ENCODE measurements at places on chromosomes 2 and 18. TPM values are rescaled to one million over a fixed set of nuclear protein-coding genes. Genes with fewer than 3 reads are reported as not detected.

Gene ATP6V1C2
- not detected for total RNA-seq

Gene MC5R
- not detected for total RNA-seq

Gene ODC1
- total RNA-seq, result 54.9 TPM

Gene LHCGR
- not detected for total RNA-seq

Gene NT5C1B
- total RNA-seq, result not detected

Gene TFCP2L1
- 0.28 TPM for total RNA-seq

Gene PLEKHM3
- 4.9 TPM for total RNA-seq

- DNase-seq, result peak; percentile 62
Measured at GRCh38 chr2:172196768-172197431, 94.2 kb upstream of the DLX2 start.

DNA sequence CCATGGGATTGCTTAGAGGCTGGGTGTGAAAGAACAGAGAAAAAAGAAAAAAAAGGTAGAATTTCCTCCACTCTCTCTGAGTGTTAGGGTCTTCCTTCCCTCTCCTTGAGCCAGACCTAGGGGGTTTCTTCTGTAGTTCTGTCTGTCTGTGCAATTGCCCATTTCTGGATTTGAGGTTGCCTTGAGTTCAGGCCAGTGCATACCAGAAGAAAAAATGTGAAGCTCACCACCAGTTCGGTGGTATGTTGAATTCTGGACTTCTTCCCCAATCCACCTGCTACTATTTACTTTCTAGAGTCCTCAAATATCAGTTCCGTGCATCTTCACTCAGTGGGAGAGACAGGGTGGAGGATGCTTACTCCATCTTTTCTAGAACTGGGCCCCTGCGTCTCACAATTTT, 15.3 kb upstream of the SELENOI start:
- DNase-seq, result no peak

DNA sequence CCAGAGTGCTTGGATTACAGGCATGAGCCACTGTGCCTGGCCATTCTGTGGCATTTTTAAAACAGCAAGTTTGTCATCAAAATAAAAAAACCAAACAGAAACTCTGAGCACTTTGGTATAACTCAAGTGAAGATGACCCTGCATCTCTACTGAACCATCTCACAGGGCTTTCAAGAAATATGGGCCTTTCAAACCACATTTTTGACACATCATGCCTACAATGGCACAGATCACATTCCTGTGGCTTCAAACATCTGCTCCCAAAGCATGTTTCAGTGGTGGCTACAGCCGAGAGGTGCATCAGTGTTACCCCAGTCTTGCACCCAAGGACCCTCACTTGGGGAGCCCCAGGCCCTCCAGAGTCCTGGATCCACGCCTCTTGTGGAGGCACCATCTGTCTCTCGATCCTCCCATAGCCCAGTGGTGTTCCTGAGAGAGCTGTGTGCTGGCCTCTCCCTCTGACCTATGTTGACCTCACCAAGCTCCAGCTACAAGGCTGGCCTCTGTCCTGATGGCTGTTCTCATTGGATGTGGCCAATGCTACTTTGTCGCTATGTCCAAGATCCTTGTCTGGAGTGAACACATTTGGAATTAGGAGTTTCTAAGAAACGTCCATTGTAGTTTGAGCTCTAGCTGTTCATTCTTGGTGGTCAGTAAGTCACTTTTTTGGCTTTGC, 55.2 kb upstream of the RALBP1 start:
- DNase-seq, result no peak

- no peak for DNase-seq
Measured at GRCh38 chr2:142857256-142858164, 20.0 kb upstream of the KYNU start.

DNA sequence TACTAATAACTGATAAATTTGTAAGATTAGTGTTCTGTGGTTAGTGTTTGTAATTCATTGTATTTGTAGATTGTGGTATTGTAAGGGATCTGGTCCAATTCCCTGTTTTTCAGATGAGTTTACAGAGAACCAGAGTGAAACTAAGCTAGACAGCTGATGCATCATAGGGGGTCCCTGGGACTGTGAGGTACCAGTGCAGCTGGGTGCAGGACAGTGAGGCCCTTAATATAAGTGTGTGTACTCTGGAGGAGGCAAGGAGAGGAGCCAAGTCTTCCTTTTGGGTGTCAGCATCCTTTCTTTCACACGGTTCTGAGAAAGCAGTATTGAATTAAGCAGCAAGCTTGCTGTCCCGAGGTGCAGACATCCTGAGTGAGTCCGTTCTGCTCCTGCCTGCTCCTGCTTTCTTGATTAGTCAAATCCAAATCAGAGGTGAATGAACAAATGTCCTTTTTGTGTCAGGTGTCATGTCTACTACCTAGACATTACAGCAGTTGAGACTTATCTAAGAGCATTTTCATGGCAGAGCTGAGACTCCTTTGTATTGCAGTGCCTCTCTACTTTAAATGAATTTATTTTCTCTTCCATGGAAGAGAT, 194.9 kb downstream of the MCFD2 start:
- DNase-seq, result no peak

DNA sequence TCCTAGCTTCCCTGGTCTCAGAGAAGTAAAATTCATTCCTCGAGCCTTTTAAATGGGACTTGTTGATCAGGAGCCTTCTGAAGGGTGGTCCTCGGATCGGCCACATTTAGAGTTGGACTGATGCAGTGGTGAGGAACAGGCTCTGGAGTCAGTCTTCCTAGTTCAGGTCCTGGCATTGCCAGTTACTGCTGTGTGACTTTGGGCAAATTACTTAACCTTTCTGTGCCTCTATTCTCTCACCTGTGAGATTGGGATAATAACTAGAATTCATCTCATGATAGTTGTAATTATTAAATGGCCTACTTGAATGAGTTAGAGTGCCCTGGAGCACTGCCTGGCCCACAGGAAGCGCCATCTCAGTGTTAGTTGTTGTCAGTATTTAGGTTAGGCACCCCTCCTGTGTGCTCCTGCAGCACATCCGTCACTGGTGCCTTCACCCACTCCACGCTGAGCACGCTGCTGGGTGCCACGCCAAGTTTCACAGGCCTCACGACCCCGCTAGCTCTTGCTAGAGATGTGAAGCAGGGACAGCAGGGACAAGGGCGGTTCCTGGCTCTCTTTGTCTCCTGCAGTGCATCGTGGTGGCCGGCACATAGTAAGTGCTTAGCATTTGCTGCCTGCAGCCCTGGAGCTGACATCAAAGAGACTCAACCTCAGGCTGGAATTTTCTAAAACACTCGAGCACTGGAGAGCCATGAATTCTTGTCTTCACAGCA, 122.9 kb downstream of the FAM210A start:
- no peak for DNase-seq
